Foreskin keratinocyte (primary cell): ENCODE measurements at places on chromosomes 5 and 9. TPM values are rescaled to one million over a fixed set of nuclear protein-coding genes. Genes with fewer than 3 reads are reported as not detected.

GRCh38 chr5:17989036-17989435, 354.8 kb downstream of the TAF11L14 start:
- no peak for DNase-seq

DNA sequence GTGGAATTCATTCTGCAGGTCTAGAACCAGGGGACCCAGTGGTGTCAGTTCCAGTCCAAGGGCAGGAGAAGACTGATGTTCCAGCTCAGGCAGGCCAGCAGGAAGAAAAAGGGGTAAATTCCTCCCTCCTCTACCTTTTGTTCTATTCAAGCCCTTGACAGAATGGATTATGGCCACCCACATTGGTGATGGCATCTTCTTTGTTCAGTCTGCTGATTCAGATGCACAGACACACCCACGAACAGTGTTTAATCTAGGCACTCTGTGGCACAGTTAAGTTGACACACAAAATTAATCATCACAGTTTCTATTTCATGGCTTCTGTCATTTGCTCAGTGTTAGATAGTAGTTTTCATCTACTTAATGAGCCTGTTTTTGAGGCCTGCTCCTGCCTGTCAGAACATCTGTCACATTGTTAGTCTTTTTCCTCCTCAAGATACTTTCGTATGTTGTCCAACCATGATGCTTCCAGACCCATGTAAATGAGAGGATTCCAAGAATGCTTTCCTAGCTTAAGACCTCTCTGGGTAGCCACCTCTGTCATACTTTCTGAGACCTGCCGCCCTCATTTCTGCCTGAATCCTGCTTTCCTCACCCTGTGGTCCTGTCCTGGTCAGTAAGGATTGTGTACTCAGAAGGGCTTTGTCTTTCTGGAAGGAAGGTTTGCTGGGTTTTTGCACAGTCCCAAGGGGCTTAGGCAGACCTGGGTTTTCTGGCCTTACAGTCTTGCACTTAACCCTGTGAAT, 72.5 kb downstream of the SPIN1 start:
- no peak for DNase-seq

GRCh38 chr5:13477118-13477737, 467.3 kb downstream of the DNAH5 start:
- peak; percentile 67 for DNase-seq

Gene TAF11L5
- not detected in 2 replicates for polyA plus RNA-seq

DNA sequence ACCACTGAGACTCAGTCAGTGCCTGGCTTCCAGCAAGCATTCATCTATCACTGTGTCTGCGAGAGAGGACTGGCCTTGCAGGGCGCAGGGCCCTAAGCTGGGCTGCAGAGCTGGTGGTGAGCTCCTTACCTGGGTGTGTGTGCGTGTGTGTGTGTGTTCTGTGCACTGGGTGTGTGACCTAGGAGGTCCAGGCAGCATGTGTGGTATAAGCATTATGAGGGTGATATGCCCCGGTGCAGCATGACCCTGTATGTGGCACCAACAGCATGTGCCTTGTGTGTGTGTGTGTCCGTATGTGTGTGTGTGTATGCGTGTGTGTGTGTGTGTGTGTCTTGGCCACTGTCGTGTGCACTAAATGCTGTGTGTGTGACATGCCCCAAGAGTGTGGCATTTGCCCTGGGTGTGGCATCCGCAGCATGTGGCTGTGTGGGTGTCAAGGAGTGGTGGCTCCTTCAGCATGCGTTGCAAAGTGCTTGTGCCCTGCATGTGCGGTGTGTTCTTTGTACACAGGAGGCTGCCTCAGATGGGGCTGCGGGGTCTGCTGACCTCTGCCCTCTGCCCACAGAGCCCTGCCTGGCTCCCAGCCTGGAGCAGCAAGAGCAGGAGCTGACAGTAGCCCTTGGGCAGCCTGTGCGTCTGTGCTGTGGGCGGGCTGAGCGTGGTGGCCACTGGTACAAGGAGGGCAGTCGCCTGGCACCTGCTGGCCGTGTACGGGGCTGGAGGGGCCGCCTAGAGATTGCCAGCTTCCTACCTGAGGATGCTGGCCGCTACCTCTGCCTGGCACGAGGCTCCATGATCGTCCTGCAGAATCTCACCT, 3.3 kb downstream of the FGFR4 start:
- no peak for DNase-seq

GRCh38 chr9:130972277-130972956, 33.4 kb upstream of the FIBCD1 start:
- DNase-seq: no peak

DNA sequence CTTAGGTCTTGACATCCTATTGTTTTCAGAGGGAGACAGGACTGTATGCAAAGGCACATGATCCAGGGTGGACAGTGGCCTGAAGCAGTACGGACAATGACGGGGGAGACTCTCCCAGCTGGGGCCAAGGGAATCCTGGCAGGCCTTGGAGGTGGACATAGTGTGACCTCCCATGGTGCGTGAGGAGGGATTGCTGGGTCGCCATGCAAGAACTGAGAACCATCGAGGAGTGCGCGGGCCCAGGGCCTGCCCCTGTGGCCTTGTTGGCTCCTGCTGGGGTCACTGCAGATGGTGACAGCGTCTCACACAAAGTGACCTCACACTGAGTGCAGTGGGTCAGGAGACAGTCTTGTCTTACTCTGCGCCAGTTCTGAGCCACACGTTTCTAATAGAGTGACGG, 192.4 kb downstream of the GADD45G start:
- no peak for DNase-seq

- no peak for DNase-seq
Measured at GRCh38 chr9:96651626-96652025, 3.5 kb downstream of the PRXL2C start.

GRCh38 chr9:94690344-94690743, 36.2 kb upstream of the AOPEP start:
- no peak for DNase-seq

GRCh38 chr9:124394596-124394995, 20.6 kb downstream of the PSMB7 start:
- DNase-seq: no peak

DNA sequence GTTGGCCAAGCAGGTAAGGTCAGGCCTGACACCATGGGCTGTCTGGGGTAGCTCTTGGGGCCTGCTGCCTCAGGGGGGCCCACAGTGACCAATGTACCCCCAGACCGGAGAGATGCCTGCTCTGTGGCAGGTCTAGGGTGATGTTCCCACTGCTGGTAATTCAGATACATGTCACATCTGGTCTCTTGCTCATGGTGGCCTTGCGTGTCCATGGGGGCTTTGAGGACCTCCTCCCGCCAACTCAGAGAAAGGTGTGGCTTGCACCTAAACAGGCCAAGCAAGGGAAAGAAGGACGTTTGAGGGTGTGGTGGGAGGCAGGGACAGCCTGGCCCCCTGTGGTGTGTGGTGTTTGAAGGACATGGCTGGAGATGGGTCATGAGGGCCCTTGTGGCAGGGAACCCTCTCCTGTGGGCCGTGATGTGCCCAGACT, 75.2 kb downstream of the PHF2 start:
- no peak for DNase-seq

DNA sequence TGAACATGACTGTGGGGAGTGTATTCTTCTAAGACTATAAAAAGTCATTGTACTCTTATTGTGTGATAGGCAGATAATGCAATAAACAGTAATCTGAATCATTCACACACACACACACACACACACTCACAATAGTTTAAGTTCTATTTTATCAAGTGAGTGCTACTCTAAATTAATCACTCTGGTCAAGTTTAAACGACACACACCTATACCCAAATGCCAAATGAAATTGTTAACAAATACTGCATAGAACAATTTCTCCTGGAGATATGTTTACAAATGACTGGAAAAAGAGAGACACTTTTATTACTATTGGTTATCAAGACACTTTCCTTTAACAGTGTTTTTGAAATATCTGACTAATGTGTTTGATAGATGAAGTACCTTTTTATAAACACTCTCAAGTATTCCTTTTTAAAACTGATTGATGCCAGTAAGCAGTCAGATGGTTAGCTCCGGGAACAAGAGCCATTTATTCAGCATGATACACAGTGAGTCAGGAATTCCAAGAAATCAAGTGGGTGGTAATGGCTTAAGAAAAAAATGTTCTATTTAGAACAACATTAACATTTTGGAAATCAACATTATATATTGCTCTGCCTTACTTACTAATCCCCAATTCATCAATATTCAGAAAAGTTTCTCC, 521.6 kb upstream of the ST8SIA4 start:
- DNase-seq: peak; percentile 80

GRCh38 chr5:58211441-58211840, 248.4 kb downstream of the PLK2 start:
- DNase-seq: no peak

GRCh38 chr5:135426102-135427082, 20.8 kb downstream of the DCANP1 start:
- DNase-seq: no peak

Gene TPRN
- 6.1 TPM in 2 replicates for polyA plus RNA-seq

DNA sequence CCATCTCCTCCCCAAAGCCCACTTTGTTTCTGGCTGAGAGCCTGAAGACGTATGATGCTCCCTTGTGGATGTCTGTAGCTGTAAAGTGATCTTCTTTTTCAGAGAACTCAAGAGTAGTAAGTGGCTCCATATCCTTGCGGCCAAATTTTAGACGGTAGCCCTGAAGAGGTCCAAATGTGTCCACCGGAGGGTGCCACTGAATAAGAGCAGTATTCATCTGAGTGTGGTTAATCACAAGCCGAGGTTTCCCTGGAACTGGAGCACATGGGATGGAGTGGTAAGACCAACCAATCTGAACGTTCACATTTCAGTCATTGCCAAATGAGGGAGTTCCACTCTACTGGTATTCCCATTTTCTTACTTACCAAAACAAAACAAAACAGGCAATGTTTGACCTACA, 686.5 kb upstream of the DMAC1 start:
- DNase-seq: no peak

Gene COL5A1
- 2.9 and 6.2 TPM in 2 replicates for polyA plus RNA-seq

DNA sequence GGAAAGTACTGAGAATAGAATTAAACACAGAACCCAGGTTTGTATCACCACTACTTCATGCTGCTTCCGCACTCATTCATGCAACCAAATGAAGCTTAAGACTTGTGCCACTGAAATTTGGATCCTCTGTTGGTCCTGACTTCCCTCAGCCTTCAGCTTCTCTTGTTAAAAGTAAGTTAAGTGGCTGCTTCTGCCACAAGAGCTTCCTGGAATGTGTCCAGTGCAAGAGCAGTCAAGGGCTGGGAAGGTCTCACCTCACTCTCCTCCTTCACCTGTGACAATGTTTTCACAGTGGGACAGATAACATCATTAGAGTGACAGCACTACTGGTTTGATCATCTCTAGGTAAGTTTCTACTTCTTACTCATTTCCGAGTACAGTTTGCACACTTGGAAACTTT, 7.9 kb downstream of the SNCAIP start:
- DNase-seq: no peak

DNA sequence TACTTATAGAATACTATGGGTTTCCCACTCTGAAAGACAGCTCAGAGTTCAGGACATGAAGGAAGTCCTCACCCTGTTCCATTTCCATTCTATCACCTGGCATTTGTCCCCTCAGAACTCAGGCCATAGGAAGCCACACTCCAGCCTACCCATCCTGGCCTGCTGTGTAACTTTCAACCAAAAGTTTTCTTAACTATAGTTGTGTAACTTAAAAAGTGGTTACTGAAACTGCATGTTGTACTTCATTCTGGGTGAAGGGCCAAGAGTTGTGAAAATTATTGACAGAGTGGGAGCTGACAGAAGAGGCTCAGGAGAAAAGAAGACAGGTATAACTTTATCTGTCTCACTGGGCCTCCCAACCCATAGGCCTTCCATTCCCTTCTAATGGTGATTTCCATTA, 212.5 kb downstream of the RAB3C start:
- DNase-seq: no peak

Gene PRKAA1
- polyA plus RNA-seq: 9.1 and 10.6 TPM in 2 replicates

Gene CFAP77
- polyA plus RNA-seq: not detected in 2 replicates

Gene FOXD1
- polyA plus RNA-seq: 35.0 and 37.7 TPM in 2 replicates

DNA sequence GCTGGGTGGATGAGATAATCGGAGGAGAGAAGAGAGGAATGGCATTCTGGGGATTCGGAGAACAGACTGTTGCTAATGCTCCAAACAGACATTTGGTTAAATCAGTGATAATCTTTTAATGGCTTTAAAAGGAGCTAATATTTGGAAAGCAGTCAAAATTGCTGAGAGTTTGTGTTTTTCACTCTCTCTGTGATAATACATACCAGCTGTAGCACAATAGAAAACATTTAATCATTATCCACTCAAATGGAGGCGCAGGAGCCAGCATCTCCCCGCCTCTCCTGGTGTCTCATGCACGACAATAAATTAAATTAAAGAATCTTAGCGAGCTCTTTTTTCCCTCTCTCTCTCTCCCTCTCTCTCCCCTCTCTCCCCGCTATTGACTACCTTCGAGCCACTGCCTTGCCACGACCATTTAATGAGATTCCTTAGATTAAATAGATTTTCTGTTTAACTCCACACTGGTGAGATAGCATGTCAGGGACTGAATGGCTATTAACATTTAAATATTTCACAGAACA, 268.6 kb upstream of the MVB12B start:
- no peak for DNase-seq

Gene RAB3C
- polyA plus RNA-seq: not detected in 2 replicates

- DNase-seq: no peak
Measured at GRCh38 chr5:133242221-133242835, 190.5 kb downstream of the HSPA4 start.

DNA sequence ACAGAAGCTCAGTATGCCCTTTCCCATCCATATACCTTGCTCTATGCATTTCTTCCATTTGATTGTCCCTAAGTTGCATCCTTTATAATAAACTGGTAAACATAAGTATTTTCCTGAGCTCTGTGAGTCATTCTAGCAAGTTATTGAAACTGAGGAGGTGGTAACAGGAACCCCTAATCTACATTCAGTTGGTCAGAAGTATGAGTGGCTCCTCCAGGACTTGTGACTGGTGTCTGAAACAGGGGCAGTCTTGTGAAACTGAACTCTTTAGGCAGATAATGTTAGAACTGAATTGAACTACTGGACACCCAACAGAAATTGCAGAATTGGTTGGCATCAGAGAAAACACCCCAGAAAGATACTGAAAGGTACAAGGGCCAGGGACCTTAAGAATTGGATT, 133.1 kb upstream of the POU5F2 start:
- no peak for DNase-seq

GRCh38 chr5:35159370-35159742, 70.9 kb downstream of the PRLR start:
- no peak for DNase-seq

- no peak for DNase-seq
Measured at GRCh38 chr9:36151316-36152210, 15.0 kb downstream of the GLIPR2 start.

Gene PDE8B
- not detected in 2 replicates for polyA plus RNA-seq

- DNase-seq: no peak
Measured at GRCh38 chr9:99576876-99577275, 244.8 kb upstream of the NR4A3 start.

Gene FAM240B
- polyA plus RNA-seq: not detected in 2 replicates

- DNase-seq: no peak
Measured at GRCh38 chr5:99614888-99615287, 686.1 kb upstream of the CHD1 start.
